ENCODE measurements at places on chromosomes 2 and 18.

- DNase-seq: no peak
Measured at GRCh38 chr2:88698498-88699233, 7.2 kb downstream of the RPIA start.

DNA sequence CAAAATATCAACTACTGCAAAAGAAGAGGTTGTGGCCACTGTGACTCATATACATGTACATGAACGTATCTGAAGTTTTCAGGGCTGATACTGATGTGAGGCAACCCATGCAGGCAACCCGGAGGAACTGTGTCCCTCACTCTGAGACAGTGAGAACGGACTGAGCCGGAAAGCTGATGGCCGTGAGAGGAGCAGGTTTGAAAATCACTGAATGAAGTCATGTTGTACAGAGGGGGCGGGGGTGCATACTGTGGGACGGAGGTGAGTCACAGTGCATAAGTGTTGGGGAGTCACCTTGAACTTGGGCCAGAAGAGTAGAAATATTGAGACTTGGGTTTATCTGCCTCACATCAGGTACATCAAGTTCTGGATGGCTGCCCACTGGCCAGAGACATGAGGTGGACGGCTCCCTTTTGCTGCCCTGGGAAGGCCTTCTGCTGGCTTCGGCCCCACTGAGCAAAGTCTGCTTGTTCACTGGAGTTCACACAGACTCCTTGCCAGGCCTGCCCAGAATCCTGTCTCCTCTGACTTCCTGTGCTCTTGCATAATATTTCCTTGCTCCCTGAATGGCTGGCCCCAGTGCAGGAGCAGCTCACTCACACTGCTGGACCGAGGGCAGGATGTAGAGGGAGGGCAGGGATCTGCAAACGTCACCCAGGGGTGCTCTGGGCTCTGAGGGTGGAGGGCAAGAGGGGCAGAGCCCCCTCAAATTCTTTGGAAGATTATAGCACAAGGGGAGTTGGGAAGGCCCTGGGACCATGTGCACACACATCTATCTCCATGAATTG is 18.1 kb downstream of the EPAS1 start:
- DNase-seq: no peak

DNA sequence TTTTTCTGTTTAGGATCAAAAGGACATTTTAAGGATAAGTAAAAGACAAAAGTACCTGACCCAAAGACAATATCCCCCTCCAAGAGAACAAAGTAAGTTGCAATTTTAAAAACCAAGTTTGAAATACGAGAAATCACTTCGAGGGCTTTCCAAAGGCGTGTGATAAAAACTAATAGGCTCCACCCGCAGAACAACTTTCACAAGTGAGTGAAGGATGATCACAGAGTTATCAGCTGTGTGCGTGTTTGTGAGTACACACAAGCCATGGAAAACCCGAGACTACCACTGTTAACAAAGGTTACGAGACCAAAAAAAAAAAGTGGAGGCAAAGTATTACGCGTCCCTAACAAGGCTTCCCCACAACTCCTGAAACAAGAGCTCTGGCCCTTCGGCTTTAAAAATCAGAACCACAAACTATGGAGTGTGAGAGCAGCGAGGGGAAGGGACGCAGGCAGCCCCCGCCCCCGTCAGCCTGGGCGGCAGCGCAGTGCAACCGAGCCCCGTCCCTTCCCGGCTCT is 719 bp downstream of the SMAD2 start:
- no peak for DNase-seq

DNA sequence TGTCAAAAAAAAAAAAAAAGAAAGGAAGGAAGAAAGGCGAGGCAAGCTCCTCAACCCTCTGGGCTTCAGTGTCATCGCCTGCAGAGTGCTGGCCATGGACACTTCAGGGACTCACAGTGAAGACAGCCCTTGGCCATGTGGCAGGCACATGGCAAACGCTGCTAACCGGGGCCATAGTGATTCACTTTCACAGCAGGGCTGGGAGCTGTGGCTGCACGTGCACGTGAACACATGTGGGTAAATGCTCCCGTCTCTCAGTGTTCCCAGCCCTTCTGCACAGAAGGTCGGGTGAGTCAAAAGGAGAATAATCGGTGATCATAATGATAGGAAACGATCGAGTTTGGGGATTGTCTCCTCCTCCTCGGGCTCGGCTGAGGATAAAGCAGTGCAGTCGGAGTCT is 46.1 kb upstream of the UBE2F start:
- DNase-seq: no peak

DNA sequence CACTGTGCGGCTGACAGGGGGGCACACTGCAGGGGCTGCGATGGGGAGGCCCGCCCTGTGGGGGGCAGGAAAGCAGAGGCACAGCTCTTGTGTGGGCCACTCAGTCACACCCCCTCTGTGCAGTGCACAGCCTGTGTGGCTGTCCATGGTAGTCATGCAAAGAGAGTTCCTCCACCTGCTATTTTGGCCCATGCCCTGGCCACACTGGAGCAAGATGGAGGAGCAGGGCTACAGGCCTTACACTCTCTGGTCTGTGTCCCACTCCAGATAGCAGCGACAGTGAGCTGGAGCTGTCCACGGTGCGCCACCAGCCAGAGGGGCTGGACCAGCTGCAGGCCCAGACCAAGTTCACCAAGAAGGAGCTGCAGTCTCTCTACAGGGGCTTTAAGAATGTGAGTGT is 28.5 kb upstream of the FAHD2A start:
- no peak for DNase-seq

GRCh38 chr2:22879009-22879863 is 505.7 kb upstream of the KLHL29 start:
- DNase-seq: no peak

DNA sequence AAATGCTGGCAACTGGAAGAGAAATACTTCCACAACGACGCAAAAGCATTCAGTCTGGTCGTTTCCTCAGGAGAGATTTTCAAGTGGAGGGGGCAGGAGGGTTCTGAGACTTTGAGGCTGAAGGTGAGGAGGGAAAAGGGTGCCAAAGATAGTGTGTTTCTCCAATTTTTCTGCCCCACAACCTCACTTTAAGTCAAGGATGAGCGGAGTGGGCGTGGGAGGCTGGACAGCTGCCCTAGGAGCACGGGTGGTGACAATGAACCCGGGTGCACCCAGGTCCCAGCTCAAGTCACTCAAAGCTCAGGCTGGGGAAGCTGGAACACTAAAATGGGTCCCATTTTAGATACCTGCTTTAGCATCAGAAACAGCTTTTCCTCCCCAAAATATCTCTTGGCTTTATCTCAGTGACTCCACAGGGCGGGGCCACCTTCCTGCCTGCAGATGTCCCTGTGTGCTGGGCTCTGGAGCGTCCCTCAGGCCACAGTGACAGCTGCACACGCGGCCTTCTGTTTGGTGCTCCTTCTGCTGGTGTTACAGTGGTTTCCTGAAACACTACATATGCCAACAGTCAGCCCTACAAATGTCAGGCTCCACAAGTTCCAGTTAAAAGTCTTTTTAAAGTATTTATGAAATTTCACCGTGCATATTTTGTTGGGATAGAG is 1.4 kb upstream of the MBP start:
- DNase-seq: no peak

DNA sequence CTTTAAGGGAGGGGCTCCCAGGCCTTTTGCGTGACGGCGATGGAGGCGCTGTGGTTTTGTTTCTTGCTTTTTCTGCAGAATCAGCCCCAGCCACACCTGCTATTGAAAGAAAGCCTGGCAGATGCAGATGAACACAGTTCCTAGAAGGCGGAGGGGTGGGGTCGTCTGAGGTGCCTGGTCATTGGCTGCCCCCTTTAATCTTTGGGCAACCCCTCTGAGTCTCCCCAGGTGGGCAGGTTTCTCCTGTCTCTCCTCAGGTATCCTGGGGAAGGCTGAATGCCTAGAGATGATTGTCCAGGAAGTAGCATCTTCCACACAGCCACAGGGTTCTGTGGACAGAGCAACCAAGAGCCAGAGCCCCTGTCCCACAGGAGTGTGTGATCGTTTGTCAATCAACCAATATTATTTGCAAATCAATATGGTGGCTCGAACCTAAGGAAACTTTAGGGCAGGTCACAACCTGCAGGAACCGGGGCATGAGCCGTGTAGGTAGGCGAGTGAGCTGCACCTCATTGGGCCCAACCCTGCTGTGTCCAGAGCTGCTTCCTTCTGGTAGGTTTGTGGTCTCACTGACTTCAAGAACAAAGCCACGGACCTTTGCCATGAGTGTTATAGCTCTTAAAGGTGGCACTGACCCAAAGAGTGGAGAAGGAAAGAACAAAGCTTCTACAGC is 104.3 kb downstream of the NDUFA10 start:
- no peak for DNase-seq

- DNase-seq: no peak
Measured at GRCh38 chr18:50665015-50665414, 105.1 kb downstream of the MAPK4 start.

DNA sequence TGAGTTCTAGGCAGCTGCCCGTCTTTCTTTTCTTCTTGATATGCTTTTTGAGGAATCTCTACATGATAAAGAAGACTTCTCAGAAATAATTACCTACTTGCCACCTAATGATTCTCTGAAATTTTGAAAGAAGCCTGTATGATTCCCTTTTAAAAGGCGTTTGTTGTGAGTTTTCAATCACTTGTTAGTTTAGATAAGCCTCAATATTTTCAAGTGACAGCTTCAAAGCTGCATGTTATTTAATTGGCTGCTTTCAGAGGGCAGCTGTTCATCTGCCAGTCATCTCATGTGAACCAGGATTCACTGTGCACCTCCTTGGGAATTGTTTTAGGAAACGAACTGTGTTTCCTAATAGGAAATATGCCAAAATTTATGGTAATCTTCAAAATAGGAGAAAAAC is 938.1 kb downstream of the CPS1 start:
- DNase-seq: peak; percentile 39

DNA sequence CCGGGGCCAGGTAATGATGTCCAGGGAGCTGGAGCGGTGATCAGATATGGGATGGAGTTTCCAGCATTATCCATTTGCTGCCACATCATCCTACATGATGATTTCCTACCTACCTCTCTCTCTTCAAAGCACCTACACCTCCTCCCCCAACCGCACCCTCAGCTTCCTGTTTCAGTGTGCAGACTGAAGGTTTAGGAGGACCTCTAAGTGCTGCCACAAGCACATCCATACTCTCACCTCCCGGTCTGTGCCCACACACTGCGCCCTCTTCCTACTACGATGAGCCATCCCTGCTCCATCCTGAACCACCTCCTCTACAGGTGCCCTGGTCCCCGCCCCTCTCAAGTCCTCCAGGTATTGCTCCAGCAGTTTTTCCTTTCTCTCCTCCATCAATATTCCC is 123.7 kb downstream of the ALPK2 start:
- DNase-seq: no peak

- no peak for DNase-seq
Measured at GRCh38 chr18:46156124-46156745, 52.0 kb downstream of the HAUS1 start.

DNA sequence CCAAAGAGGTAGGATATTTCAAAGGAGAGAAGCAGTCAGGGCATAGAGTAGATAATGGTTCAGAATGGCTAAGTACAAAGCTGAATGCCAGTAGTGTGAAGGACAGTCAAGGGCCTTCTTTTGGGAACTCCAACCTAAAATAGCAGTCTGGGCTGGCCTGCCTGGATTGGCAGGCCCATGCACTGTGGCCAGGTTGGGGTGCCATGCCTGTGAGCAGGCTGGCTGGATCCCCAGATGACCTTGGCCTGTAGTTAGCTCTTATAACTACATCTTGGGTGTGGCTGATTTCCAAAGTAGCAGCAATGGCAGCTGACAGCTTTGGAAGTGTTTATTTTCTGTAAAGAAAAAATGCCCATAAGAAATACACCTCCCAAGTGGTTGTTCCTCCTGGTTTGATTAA is 51.5 kb upstream of the ITGB6 start:
- DNase-seq: no peak

- DNase-seq: no peak
Measured at GRCh38 chr2:190853531-190854383, 26.9 kb upstream of the GLS start.

DNA sequence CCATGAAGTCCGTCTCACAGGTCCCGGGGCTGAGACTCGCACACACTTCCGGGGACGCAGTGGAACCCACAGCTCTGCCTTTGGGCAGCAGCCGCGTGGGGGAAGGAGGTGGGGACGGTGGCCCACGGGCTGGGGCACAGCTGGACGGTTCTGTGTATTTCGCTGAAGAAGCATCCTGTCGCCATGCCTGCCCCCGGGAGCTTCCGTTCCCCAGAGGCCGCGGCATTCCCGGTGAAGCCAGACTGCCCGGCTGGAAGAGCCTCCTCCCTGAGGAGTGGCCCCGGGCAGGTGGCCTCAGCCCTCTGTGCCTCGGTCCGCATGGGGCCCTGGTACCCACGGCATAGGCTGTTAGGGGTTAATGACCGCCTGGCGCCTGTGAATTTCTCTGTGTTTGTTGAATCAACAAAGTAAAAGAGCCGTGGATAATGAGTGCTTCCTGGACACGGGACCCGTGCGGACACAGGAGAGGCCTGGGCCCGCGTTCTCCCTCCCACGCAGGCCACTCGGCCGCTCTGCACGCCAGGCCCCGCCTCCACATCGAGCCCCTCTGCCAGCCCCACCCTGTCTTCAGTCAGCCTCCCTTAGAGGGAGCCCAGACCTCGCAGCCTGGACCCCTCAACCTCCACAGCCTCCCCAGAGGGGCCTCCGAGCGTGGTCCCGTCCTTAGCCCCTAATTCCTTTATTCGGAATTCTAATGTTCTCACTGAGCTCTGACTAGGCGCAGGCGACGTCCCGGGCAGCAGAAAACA is 51.0 kb downstream of the KCNG2 start:
- no peak for DNase-seq

GRCh38 chr2:5379811-5380210 is 312.4 kb upstream of the SOX11 start:
- DNase-seq: no peak

DNA sequence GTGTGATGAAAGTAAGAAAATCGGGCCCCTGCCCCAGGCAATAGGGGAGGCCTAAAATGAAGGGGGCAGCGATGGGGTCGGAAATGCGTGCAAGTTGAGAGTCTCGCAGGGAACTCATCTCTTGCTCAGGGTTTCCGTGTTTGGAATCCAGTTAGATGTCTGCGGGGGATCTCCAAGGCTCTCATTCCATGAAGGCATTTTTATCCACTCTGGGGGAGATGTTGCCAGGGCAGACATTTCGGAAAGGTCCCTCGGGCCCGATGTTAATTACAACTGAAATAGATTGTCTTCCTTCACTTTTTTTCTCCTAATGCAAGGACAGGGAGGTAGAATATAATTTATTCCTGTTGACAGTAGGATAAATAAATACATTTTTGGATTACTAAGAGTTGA is 12.8 kb upstream of the SKOR2 start:
- DNase-seq: no peak

GRCh38 chr18:58552057-58552461 is 76.8 kb downstream of the ALPK2 start:
- DNase-seq: no peak

DNA sequence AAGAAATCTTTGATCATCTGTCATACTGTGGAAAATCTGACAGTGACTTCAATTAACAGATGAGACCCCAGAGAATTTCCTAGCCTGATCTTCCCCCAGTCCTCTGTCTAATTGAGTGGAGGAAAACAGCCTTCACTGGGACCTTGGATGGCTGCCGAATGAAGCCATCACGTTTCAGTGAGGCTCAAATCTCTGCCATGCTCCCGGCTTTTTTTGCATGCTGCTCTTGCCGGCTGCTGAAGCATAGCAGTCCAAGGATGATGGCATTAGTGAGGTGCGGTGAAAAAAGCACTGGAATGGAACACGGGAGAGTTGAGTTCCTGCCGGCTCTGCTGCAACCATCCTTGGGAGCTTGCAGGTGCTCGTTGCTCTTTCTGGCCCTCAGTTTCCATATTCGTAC is 430.5 kb downstream of the SLC4A3 start:
- no peak for DNase-seq

Data from NCI-H2171 (cell line).